Activated naive CD4-positive, alpha-beta T cell treated with anti-CD3 and anti-CD28 coated beads, Interleukin-2, amount 50 U/mL, for 72 hours (primary cell): ENCODE measurements at places on chromosomes 4 and X. TPM values are rescaled to one million over a fixed set of nuclear protein-coding genes. Genes with fewer than 3 reads are reported as not detected.

The MAGEA2B gene
- total RNA-seq: not detected

The MAGEA8 gene
- not detected for total RNA-seq

The TCEAL6 gene
- total RNA-seq: not detected

The MAGEA2 gene
- total RNA-seq: not detected

The DDX3X gene
- total RNA-seq: 248 TPM

The VCX2 gene
- total RNA-seq: not detected

The PLAC8 gene
- total RNA-seq: 169 TPM

The IL15 gene
- 1.2 TPM for total RNA-seq

The TMPRSS11B gene
- total RNA-seq: not detected

The SPANXA1 gene
- not detected for total RNA-seq

The F8A3 gene
- 9.7 TPM for total RNA-seq

The EMCN gene
- not detected for total RNA-seq

- DNase-seq: no peak
Observed at GRCh38 chrX:135981010-135981409, 4.2 kb upstream of the SLC9A6 start.

DNA sequence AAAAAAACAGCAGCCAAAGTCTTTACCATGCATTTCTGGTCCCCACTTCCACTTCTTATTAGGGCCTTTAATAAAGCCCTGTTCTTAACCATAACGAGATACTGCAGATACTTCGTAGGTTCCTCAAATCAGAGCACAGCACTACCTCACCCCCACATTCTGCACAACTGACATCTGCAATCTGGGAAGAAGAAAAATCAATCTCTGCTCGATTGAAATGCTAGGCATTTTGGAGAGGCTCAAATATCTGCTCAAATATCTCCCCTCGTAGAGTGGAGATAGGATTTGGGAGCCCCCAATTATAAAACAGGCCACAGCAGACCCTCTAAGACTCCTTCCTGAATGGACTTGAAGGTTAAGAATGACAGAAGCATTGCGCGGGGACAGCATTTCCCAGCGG is 40.3 kb upstream of the CENPU start:
- DNase-seq: no peak

GRCh38 chrX:39214387-39215126 is 413.3 kb downstream of the MID1IP1 start:
- DNase-seq: no peak

DNA sequence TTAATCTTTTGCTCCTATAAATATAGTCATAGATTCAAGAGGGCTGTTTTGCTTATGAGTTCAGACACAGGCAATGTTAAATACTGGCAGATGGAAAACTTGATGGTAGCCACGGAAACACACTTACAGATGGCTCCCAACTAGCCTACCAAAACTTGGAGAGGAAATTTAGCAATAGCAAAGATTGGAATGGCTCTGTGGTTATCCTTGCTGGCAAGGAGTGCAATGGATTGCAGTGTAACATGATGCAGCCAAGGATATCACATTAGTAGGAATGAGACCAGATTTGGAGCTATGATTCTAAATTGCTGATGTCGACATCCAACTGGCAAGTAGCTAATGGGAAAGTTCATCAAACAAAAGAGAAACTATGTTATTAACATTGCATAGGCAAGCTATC is 791.0 kb upstream of the DIAPH2 start:
- no peak for DNase-seq

DNA sequence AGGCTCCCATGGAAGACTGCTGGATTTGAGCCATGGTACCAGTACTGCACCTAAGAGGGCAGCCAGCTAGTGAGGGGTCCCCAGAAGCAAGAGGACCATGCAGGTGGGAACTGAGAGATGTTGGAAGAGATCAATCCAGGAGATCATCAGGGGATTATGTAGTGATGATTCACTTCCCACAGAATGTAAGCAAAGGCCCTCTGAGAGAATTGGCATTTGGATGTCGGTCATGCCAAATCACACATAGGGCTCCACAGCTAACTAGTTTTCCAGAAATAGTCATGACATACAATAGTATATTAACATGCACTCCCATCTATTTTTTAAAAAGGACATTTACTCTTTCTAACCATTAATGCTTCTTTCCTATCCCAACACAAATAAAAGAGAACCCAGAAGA is 112.5 kb downstream of the RASGEF1B start:
- no peak for DNase-seq

- DNase-seq: no peak
Observed at GRCh38 chrX:137236837-137237236, 203.0 kb upstream of the GPR101 start.

DNA sequence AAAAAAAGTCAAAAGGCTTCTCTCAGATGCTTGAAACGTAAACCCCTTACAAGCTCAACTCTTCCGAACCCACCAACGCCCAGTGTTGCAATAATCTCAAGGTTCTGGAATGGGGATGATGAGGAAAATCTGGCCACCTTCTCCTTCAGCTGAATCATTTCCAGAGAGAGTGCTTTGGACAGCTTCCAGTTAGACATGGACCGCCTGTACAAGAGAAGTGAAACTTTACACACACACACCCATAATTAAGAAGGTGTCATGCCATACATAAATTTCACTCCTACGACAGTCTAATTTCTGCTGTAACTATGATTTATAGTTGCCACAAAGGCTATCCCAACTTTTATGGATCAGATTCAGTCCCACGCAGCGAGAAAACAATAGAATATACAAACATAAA is 72.3 kb downstream of the PRKG2 start:
- no peak for DNase-seq

DNA sequence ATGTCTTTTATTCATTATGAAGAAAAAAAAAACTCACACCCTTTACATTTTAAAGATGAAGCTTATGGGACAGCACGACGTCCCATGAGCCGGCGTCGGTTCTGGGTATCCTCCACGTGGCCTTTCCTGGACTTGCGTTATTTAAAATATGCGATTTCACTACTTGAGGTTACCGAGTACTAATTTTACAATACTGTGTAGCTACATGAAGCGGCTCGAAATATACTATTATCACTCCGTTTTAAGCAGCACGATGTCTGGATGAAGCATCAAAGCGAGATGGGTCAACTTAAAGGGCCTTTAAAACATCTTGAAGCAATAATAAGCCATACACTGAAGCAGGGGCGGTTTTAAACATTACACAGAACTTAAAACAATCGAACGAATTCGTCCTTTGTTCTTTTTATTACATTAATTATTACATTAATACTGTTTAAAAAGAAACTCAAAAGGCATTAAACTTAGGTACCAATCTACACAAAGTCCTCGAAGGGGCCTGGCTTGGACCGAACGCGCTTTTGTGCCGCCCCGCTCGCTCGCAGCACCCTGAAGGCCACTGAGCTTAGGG is 1.4 kb upstream of the KLF3 start:
- DNase-seq: no peak

- no peak for DNase-seq
Observed at GRCh38 chrX:29869837-29870236, 345.5 kb upstream of the MAGEB2 start.

GRCh38 chr4:120829113-120829831 is 93.3 kb downstream of the PRDM5 start:
- DNase-seq: no peak

DNA sequence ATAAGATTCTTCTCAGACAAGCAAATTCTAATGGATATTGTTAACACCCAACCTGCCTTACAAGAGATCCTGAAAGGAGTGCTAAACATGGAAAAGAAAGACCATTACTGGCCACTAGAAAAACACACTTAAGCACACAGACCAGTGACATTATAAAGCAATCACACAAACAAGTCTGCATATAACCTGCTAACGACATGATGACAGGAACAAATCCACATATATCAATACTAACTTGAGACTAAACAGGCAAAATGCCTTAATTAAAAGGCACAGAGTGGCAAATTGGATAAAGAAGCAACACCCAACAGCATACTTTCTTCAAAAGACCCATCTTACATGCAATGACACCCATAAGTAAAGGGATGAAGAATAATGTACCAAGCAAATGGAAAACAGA is 100.5 kb upstream of the PCDH18 start:
- no peak for DNase-seq

- no peak for DNase-seq
Observed at GRCh38 chr4:84878546-84878945, 87.9 kb downstream of the WDFY3 start.

GRCh38 chrX:30981968-30982367 is 89.9 kb downstream of the FTHL17 start:
- no peak for DNase-seq

GRCh38 chrX:110097920-110098319 is 95.0 kb downstream of the TMEM164 start:
- no peak for DNase-seq

GRCh38 chrX:43551590-43551989 is 104.5 kb upstream of the MAOA start:
- no peak for DNase-seq

- no peak for DNase-seq
Observed at GRCh38 chr4:148795156-148795864, 353.1 kb upstream of the NR3C2 start.

DNA sequence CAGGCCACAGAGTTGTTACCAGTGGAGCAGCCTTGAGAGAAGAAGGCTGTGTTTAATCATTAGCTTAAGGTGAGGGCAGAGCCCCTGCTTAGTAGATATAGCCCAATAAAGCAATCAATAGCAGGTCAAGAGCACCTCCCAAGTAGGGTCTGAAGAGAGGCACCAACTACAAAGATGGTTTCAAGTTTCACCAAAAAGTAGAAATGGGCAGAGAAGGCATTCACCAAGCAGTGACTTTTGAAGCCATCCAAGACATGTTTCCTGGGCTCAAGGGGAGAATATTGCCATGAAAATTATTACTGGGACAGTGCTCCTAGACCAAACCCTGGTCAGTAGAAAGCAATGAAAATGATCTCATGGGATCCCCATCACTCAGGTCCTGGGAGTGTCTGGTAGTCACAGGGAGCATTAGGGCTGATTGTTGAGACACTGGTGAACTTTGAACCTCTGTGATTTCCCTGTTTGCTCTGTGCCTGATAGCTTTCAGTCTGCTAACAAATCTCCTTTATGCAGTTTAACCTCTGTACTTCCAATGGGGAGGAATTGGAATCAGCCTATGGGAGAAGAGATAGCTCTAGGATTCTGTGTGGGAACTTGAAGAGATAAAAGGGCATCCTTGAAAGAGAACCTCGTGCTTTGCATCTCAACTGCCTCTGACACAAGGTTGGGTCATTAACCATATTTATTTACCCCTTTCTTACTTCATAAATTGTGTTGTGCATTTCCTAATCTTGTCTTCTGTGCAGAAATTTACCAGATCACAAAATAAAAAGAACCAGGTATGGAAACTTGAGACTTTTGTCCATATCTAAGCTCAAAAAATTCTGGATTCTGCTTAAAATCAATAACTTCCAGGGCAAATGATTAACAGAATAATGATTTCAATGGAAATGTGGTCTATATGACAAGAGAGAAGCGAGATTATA is 9.3 kb upstream of the OTC start:
- DNase-seq: no peak

- no peak for DNase-seq
Observed at GRCh38 chr4:148029781-148030180, 297.9 kb downstream of the ARHGAP10 start.

- peak; percentile 7 for DNase-seq
Observed at GRCh38 chrX:153469811-153470410, 465 bp downstream of the HAUS7 start.

DNA sequence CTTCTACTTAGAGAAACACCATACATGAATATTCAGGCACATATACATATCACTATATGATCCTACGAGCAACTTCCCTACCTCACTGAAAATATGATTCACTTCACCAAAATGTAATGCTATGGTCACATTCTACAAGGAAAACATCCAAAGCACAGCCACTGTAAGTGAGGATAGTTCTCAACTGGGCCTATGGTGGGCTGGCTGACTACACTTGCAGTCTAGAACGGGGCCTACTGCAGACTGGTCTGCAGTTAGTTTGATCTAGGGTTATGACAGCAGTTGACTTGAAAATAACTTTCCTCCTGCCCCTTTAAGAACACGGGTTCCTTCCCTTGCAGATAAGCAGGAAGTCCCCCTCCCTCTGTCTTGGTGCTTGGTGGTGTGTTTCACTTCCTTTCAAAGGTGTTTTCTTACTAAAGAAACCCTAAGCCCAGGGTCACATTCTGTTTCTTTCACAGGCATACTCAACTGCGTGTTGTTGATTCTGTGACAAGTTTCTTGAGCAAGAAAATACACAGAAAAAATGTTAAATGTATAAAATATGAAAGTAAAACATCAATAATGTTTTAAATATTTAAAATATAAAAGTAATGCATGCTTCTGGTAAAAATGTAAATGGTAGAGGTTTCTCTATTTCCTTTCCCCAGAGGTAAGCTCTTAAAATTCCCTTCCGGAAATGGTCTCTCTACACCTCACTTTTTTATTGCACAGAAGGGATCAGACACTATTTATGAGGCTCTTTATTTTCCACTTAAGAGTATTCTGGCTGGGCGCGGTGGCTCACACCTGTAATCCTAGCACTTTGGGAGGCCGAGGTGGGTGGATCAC is 18.0 kb upstream of the TMSB4X start:
- no peak for DNase-seq

GRCh38 chr4:107068116-107068515 is 32.0 kb upstream of the DKK2 start:
- no peak for DNase-seq
